ENCODE measurements at places on chromosomes 16 and 17.

- DNase-seq = no peak
Observed at GRCh38 chr16:62661435-62661834, 625.2 kb upstream of the CDH8 start.

- DNase-seq = peak; percentile 79
Observed at GRCh38 chr17:55264645-55265298, at the start of gene HLF. Gene HLF (plus strand): TSS chr17:55264960. CDS start chr17:55265485, 525 bp downstream.

DNA sequence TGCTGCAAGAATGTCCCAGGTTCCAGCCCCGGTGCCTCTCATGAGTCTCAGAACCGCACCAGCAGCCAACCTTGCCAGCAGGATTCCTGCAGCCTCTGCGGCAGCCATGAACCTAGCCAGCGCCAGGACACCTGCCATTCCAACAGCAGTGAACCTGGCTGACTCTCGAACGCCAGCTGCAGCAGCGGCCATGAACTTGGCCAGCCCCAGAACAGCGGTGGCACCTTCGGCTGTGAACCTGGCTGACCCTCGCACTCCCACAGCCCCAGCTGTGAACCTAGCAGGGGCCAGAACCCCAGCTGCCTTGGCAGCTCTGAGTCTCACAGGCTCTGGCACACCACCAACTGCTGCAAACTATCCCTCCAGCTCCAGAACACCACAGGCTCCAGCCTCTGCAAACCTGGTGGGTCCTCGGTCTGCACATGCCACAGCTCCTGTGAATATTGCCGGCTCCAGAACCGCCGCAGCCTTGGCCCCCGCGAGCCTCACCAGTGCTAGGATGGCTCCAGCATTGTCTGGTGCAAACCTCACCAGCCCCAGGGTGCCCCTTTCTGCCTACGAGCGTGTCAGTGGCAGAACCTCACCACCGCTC, 9.8 kb downstream of the ELOB start:
- DNase-seq = no peak

DNA sequence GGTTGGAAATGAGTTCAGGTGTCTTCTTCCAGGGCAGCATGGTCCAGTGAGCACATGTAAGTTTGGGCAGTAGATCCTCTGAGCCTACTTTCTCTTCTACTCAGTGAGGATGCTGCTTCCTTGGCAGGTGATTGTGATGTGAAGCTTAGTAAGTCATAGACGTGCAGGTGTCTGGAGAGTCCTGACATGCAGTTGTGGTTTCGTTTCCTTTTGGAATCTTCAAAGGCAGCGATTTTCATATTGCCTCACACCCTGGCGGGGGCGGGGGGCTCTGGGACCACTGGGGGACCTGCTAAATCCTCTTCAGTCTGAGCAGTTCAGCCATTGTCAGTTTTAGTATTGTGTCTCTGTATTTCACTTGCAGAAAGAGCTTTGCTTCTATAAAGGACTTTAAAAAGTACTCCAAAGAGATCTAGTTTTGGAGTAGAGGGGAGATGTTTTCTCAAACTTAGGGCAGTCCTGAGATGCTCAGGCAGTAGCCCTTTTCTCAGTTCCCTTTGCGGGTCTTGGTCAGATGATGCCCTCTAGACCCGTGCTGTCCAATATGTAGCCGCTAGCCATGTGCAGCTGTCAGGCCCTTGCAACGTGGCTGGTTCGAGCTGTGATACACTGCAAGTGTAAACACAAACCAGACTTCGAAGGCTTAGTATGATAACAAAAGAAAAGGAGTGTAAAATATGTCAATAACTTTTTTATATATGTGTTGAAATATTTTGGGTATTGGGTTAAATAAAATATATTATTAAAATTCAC, 4.0 kb upstream of the CDK5R1 start:
- DNase-seq = no peak

- no peak for DNase-seq
Observed at GRCh38 chr17:78316867-78317789, 42.7 kb downstream of the SOCS3 start.

DNA sequence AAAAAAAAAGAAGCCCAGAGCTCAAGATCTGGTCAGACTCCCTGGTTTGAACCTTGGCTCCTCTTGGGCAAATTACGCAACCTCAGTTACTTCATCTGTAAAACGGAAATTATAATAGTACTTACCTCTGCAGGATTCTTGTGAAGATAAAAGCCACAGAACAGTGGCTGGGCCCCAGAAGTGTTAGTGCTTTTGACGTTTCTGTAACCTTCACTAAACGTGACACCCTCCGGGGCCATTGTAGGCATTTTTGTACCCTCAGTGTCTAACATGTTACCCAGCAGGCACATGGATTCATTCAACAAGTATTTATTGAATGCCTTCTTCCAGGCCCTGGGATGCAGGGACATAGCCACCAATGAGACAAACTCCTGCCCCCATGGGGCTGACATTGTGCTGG, 58.0 kb downstream of the PITPNC1 start:
- DNase-seq = peak; percentile 82

DNA sequence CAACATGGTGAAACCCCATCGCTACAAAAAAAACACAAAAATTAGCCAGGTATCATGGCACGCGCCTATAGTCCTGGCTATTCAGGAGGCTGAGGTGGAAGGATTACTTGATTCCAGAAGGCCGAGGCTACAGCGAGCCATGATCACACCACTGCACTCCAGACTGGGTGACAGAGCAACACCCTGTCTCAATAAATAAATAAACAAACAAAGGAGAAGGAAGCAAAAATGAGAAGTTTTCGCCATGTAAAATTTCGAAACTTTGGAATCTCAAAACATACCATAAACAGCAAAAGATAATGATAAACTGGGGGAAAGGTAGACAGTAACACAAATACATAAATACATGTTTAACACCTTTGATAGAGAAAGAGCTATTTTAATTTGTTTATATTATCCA, 130.9 kb downstream of the ZFHX3 start:
- DNase-seq = no peak

DNA sequence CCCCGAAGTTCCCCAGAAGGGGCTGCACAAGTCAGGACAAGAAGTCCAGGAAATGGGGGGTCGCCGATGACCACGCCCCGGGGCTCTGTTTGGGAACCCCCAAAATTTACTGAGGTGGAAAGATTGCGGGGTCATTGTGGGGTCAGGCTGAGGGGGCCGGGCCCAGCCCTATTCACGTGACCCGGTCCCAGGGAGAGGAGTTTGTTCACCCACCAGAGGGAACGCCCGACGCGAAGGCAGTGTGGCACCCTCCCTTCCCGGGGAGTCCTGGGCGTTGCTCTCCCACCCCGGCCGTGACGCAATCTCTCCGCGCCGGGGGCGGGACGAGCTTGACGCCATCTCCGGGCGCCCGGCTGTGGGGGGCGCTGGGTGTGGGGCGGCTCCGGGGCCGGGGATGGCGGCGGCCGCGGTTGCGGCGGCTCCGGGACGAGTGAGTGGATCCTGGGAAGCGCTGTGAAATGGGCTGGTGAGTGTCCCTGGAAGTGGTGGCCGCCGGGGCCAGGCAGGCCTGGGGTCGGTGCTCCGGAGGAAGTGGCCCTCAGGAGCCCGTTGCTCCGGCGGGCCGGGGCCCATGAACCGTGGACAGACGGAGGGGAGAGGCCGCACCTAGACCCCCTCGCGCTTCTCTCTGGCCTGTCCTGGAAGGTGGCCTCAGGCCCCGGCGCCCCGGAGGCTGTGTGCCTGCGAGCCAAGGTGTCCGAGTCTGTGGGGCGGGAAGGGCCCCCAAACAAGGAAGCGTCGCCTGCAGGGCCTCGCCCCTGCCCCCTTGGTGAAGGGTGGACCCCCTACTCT, at the start of gene ATXN1L:
ATXN1L (plus strand) TSS at position 338 of the 792 bp plus-strand sequence. CDS start 3,765 bp downstream, outside the sequence.
- peak; percentile 93 for DNase-seq

DNA sequence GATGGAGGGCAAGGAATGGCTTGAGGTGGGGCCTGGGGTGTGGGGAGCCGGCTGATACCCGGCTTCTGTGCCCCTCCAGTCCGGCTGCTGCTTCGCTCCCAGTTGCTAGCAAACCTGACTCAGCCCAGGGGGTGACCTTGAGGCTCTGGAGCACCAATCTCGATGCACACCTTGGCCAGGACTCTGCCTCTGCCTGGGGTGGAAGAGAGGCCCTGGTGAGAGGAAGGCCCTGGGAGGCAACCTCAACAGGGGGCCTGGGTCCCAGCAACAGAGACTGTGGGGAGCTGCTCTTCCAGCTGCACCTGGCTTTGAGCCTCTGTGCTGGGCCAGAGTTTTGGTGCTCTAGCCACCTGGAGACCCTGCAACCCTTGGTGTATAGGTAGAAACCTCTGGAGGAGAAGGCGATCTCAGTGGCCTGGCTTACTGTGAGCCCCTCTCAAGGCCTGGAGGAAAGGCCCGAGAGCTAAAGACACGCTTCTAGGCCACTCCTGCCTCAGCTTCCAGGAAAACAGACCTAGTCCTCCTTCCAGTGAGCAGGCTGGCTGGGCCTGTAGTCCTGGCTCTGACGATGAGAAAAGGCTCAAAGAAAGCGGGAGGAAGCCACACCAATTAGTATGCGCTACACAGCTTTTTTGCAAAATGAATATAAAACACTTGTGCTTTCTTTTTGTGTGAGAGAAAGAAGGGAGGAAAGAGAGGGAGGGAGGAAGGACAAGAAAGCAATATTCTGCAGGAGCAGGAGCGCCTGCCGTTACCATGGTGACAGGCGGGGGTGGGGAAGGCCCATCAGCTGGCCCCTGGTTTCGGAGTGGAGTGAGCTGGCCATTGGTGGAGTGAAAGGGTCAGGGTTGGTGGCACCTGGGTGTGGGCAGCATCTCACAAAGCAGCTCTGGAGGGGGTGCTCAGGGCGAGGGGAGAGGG, 51.0 kb downstream of the VAC14 start:
- DNase-seq = no peak

DNA sequence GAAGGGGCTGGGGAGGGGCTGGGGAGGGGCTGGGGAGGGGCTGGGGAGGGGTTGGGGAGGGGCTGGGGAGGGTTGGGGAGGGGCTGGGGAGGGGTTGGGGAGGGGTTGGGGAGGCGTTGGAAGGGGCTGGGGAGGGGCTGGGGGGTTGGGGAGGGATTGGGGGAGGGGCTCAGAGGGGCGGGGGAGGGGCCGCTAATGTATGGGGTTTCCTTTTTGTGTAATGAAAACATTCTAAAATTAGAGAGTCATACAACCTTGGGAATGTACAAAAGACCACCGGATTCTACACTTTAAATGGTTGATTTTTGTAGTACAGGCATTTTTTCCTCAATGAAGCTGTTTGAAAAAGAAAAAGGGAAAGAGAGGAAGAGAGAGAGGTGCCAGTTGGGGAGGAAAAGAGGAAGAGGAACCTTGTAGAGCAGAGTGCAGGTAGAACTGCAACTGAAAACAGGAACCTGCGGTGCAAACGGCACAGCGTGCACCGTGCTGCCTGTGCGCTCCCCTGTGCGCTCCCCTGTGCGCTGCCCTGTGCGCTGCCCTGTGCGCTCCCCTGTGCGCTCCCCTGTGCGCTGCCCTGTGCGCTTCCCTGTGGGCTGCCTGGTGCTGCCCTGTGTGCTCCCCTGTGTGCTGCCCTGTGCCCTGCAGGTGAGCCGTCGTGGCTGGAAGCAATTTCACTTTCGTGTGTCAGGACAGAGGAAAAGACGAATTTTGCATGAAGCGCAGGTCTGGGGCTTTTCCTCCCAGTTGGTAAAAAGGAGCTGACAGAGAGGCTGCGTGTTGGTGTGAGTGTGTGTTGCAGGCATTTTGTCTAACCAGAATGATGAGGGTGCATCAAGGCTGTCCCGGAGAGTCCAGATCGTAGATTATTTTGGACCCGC, 40.8 kb downstream of the METRNL start:
- no peak for DNase-seq

- no peak for DNase-seq
Observed at GRCh38 chr17:32443827-32444300, 446 bp upstream of the PSMD11 start.

- DNase-seq = no peak
Observed at GRCh38 chr16:8964462-8964861, 756 bp upstream of the USP7 start.

DNA sequence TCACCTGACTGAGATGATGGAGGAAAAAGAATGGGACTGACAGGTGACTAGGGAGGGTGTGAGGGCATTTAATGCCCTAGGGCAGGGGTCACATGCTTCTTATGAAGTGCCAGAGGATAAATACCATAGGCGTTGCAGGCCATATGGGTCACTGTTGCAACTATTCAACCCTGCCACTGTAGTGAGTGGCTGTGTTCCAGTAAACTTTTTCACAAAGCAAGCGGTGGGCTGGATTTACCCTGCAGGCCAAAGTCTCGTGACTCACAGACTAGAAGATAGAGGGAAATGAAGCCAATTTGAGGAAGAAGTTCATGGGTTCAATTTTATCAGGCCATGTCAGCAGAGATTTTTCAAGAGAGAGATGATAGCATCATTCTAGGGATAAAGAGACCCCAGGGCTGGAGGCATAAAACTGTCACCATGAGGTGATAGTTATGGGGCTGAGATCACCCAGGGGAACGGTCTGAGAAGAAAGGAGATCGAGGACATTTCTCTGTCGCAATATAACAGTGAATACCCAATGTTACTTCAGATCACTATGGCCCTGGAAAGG, 8.6 kb downstream of the ARHGAP17 start:
- no peak for DNase-seq

GRCh38 chr17:80529104-80529903, 15.3 kb upstream of the RPTOR start:
- no peak for DNase-seq

DNA sequence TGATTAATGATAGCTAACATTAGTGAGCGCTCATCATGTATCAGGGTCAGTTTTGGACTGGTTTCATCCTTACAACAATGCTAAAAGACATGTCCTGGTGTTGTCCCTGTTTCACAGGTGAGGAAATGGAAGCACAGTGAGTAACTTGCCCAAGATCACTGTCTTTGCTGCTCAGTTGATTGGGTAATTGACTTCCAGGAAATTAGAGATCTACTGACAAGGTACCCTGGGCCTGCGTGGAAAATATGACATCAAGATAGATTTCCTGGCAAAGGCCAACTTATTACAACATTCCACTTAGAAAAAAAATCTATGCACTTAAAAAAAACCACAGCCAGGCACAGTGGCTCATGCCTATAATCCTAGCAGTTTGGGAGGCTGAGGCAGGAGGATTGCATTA, 96.3 kb downstream of the CYLD start:
- DNase-seq = no peak

DNA sequence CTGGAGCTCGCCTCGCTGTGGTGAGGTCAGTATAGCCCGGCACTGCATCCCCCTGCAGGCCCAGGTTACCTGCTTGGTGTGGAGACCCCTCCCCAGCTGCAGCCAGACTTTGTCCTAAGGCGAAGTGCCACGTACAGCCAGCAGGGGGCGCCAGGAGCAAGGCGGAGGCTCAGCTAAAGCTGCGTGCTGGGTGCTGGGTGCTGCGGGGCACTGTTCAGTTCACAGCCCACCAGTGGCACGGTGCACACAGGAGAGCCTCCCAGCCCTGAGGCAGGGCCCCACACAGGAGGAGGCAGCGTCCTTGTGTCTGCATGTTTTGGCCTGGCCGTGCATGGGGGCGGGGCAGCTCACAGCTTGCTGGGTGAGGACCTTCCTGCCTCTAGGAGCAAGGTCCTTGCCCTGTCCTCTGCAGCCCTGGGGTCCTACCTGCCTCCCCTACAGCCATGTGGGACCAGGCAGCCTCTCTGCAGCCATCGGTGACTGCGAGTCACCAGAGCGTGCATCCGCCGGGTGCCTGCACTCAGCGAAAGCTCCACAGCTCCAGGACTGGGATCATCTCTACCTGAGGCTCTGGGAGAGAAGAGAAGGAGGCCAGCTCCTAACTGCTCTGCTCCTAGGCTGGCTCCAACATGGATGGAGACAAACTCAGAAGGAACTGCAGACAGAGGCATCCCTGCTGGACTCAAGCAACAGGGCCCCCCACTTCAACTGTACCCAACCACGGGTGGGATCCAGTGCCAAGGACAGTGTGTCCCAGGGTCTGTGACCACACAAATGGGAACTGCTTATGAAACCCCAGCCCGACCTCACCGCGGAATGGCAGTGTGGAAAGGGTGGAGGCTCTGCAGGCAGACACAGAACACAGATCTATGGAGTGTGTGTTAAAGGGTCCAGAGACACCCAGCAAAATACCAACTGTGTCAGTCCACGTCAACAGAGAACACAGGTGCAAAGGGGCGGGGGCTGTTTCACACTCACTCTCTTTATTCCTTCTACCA, 19.0 kb downstream of the SLC7A5 start:
- peak; percentile 73 for DNase-seq

Measured in CD4-positive, alpha-beta T cell treated with Interleukin-15 for 4 hours (primary cell).